ENCODE measurements at places on chromosomes 1 and 21.

- H3K27me3 ChIP-seq, result no peaks in the 10 kb centered on the region
- no peak overlapping the region for H3K27ac ChIP-seq
- H3K36me3 ChIP-seq, result no peaks in the 10 kb centered on the region
These were observed 25.0 kb downstream of the PLXNA2 start for GRCh38 chr1:208219098-208219658.

- H3K36me3 ChIP-seq, result no peaks in the 10 kb centered on the region
- DNase-seq, result no peak
- no peak overlapping the region for H3K27ac ChIP-seq
- H3K27me3 ChIP-seq, result no peaks in the 10 kb centered on the region
- no peaks in the 10 kb centered on the region for H3K4me1 ChIP-seq
- no peak overlapping the region for H3K4me3 ChIP-seq
These were observed 24.1 kb downstream of the SMYD3 start for GRCh38 chr1:246482805-246483568.

DNA sequence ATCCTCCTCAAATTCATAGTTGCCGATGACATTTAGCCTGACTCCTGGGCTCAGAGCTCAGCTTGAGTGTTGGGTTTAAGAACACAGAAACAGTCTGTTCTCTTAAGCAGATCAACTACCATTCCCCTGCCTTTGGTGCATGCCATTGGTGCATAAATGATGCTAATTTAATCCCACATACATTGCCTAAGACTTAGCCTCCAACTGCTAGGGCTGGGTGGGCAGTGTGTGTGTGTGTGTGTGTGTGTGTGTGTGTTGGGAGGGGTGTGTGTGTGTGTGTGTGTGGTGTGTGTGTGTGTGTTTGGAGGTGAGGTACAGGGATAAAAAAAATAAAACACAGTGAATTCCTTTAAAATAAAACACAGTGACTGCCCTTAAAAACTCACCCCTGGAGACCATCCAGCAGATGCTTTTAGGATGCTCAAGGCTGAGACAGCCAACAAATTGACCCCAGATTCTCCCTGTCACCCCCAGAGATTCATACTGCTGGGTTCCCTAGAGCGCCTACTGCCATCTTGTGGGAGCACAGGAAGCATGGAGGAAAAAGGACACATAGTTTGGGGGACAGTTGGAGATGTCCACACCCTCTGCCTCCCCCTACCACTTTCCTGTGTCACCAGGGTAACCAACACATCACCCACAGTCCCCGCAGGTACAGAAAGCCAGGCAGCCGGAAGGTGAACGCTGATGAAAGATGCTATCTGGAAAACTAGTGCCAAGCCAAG, 30.6 kb downstream of the KLHDC7A start:
- H3K27me3 ChIP-seq, result no peaks in the 10 kb centered on the region
- no peak overlapping the region for H3K4me3 ChIP-seq
- DNase-seq, result no peak
- no peaks in the 10 kb centered on the region for H3K36me3 ChIP-seq

DNA sequence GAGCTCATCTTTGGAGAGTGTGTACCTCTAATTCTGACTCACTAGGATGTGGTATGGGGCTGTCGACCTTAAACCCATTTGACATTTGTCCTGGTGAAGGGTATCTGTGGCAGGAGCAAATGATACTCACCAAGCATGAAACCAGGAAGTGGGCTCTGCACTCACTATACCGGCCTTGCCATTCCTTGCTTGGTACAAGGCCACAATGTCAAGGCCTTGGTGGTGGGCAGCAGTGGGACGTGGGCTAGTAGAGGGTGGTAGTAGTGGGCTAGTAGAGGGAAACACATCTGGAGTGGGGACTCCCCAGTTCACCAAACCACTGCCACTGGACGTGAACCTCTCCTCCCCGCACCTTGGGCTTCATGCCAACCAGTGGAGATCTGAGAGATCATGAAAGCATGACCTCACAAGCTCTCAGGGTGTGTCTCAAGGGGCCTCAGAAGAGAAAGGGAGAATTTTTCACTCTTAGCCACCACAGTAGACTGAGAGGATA, 11.5 kb downstream of the TNFSF4 start:
- no peaks in the 10 kb centered on the region for H3K36me3 ChIP-seq
- H3K27me3 ChIP-seq, result no peaks in the 10 kb centered on the region
- H3K4me1 ChIP-seq, result no peaks in the 10 kb centered on the region
- no peak overlapping the region for H3K27ac ChIP-seq
- no peak for DNase-seq
- no peak overlapping the region for H3K4me3 ChIP-seq

DNA sequence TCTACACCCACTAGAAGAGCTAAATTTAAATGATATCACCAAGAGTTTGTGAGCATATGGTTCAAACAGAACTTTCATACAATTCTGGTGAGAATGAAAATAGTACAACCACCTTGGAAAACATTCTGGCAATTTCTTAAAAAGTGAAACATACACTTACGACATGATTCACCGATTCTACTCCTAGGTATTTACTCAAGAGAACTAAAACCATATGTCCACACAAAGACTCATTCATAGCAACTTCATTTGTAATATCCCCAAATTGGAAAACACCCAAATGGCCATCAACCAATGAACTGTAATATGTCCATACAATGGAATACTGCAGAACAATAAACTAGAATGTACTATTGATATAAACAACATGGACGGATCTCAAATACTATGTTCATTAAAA, 51.2 kb upstream of the ADAM30 start:
- H3K36me3 ChIP-seq, result no peaks in the 10 kb centered on the region
- DNase-seq, result no peak
- H3K4me3 ChIP-seq, result no peak overlapping the region

- H3K4me3 ChIP-seq, result no peak overlapping the region
- H3K36me3 ChIP-seq, result no peaks in the 10 kb centered on the region
- no peak overlapping the region for H3K27ac ChIP-seq
- H3K4me1 ChIP-seq, result no peaks in the 10 kb centered on the region
These were observed 27.7 kb upstream of the C8B start for GRCh38 chr1:56993475-56993874.

GRCh38 chr1:36776948-36777831, 257.1 kb downstream of the GRIK3 start:
- no peaks in the 10 kb centered on the region for H3K27me3 ChIP-seq
- H3K36me3 ChIP-seq, result no peaks in the 10 kb centered on the region
- no peak for DNase-seq
- no peaks in the 10 kb centered on the region for H3K4me1 ChIP-seq

DNA sequence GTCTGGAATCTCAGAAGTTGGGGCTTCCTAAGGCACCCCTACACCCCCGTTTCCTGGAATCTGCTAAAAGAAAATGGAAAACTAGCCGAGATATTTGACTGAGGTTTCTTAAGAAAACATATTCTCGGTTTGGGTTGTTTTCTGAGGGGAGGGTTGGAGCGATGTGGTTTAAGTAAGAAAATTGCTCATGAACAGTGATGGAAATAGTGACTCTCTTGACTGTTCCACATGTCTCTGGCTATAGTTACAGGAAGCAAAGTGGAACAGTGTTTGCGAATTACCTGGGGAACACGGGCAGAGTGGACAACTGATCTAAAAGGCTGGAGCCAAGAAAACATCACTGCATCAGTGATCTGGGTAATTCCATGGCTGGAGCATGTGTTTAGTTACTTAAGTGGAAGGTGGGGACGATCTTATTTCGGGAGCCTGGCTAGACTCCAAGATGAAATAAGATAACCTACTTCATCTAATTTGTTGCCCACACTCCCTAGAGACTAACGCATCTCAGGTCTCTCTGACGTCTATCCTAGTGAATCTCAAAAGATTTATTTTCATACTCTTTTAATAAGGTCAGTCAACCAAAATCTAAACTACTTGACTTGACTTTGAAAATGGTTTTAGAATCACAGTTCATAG, 92.4 kb downstream of the KCNJ15 start:
- H3K4me3 ChIP-seq, result no peak overlapping the region
- H3K27ac ChIP-seq, result no peak overlapping the region
- no peaks in the 10 kb centered on the region for H3K36me3 ChIP-seq
- no peaks in the 10 kb centered on the region for H3K27me3 ChIP-seq

- no peaks in the 10 kb centered on the region for H3K4me1 ChIP-seq
- H3K4me3 ChIP-seq, result no peak overlapping the region
- no peaks in the 10 kb centered on the region for H3K27me3 ChIP-seq
- no peak for DNase-seq
- H3K36me3 ChIP-seq, result no peaks in the 10 kb centered on the region
These were observed 57.5 kb upstream of the IPO9 start for GRCh38 chr1:201771466-201771865.

GRCh38 chr1:226051365-226051764, 11.2 kb upstream of the H3-3A start:
- no peaks in the 10 kb centered on the region for H3K36me3 ChIP-seq
- H3K4me1 ChIP-seq, result no peaks in the 10 kb centered on the region
- no peak for DNase-seq
- no peak overlapping the region for H3K4me3 ChIP-seq
- H3K27me3 ChIP-seq, result no peaks in the 10 kb centered on the region
- H3K27ac ChIP-seq, result no peak overlapping the region

- H3K36me3 ChIP-seq, result no peaks in the 10 kb centered on the region
- no peak overlapping the region for H3K27ac ChIP-seq
- peaks cover 29% of the 10 kb centered on the region for H3K4me1 ChIP-seq
- no peak for DNase-seq
These were observed 228.1 kb upstream of the CAMK1G start for GRCh38 chr1:209355415-209355814.

- no peak overlapping the region for H3K4me3 ChIP-seq
- no peaks in the 10 kb centered on the region for H3K4me1 ChIP-seq
- no peaks in the 10 kb centered on the region for H3K27me3 ChIP-seq
- no peaks in the 10 kb centered on the region for H3K36me3 ChIP-seq
- H3K27ac ChIP-seq, result no peak overlapping the region
These were observed 97.4 kb downstream of the GIPC2 start for GRCh38 chr1:78143152-78143551.

DNA sequence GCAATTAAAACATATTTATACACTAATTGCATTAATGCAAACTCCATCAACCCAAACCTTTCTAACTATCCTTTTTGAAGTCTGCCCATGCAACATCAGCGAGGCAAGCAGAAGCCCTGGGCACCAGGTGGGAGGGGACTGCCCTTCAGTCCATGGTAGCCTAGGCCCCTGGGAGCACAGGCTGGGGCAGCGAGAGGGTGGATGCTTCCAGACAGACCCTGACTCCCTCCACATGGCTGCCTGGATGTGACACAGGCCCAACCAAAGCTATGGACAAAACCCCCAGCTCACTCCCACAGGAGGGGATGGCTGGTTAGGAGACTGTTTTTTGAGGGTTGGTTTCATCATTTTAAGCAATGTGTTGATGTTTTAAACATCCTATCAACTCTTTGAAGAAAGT, 17.8 kb upstream of the LRRC47 start:
- no peaks in the 10 kb centered on the region for H3K27me3 ChIP-seq
- DNase-seq, result no peak
- H3K4me3 ChIP-seq, result no peak overlapping the region
- H3K27ac ChIP-seq, result no peak overlapping the region
- no peaks in the 10 kb centered on the region for H3K4me1 ChIP-seq

GRCh38 chr1:24830680-24831272, 85.5 kb downstream of the CLIC4 start:
- no peaks in the 10 kb centered on the region for H3K27me3 ChIP-seq
- no peak overlapping the region for H3K4me3 ChIP-seq
- no peaks in the 10 kb centered on the region for H3K36me3 ChIP-seq

- peaks cover 27% of the 10 kb centered on the region for H3K4me1 ChIP-seq
- no peaks in the 10 kb centered on the region for H3K27me3 ChIP-seq
- no peaks in the 10 kb centered on the region for H3K36me3 ChIP-seq
- DNase-seq, result no peak
These were observed 27.5 kb upstream of the TMEM54 start for GRCh38 chr1:32928715-32929114.

DNA sequence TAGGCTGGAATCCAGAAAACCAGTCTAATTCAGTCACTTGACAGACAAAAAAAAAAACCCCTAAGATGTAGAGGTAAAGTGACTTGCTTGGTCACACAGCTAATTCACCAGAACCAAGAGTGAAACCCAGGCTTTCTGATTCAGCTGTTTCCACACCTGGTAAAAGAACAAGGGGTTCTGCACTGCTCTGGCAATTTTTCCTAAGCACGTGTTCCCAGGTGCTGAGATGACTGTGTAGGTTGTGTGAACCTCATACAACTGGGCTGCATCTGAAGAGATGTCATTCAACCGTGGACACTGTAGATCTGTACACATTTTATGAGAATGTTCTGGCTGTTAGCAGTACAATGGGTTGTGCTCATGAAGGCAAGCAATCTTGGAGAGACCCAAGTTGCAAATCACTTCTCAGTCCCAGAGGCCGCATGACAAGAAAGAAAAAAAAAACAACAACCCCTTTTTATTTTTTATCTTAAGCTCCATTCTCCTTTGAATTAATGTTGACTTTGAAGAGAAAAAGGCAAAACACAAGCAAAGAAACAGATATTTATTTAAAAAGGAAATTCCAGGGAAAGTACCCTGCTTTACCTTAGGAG, 95.4 kb downstream of the INTS7 start:
- DNase-seq, result no peak
- H3K36me3 ChIP-seq, result no peaks in the 10 kb centered on the region
- no peak overlapping the region for H3K27ac ChIP-seq
- H3K4me3 ChIP-seq, result no peak overlapping the region

DNA sequence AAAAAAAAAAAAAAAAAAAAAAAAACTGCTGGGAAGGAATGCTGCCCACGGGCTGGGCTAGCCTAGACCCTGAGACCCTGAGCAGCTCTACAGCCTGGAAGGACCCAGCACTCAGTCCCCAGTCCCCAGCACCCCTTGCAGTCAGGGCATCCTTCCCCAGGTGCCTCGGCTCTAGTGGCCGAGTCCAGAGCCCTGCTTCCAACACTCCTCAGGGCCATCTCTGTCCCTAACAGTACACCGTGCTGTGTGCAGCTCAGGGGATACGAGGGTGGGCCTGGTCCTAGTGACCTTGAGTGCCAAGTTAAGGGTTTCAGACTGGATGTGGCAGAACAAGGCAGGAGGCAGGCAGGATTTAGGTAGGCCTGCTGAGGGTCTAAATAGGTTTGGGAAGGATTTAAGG, 50.2 kb upstream of the LRP8 start:
- peaks cover 9% of the 10 kb centered on the region for H3K4me1 ChIP-seq
- DNase-seq, result no peak
- no peak overlapping the region for H3K27ac ChIP-seq
- H3K27me3 ChIP-seq, result no peaks in the 10 kb centered on the region

DNA sequence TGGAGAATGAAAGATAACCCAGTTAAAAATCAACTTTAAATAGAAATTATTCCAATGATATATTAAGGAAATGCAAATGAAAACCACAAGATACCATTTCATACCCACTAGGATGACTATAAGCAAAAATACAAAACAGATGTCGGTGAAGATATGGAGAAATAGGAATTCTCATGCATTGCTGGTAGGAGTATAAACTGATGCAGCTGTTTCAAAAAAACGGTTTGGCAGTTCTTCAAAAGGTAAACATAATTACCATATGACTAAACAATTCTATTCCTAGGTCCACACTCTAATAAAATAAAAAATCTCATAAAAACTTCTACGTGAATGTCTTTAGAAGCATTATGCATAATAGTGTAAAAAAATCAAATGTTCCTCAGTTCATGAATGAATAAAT, 763.3 kb upstream of the BRINP3 start:
- no peak overlapping the region for H3K27ac ChIP-seq
- H3K27me3 ChIP-seq, result no peaks in the 10 kb centered on the region
- H3K4me3 ChIP-seq, result no peak overlapping the region
- H3K36me3 ChIP-seq, result no peaks in the 10 kb centered on the region

Data from Caco-2 (cell line).